ENCODE measurements at places on chromosomes 5 and 9.

- no peak for DNase-seq
Observed at GRCh38 chr5:74433255-74433895, 207.2 kb downstream of the ENC1 start.

DNA sequence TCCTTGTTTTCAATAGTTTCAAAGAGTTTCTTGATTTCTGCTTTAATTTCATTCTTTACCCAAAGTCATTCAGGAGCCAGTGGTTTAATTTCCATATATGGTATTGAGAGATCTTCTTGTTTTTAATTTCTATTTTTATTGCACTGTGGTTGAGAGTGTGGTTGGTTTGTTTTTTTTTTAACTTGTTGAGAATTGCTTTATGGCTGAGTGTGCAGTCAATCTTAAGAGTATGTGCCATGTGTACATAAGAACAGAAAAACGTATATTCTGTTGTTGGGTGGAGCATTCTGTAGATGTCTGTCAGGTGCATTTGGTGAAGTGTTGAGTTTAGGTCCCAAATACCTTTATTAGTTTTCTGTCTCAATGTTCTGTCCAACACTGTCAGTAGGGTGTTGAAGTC lies 26.7 kb upstream of the IPPK start:
- no peak for DNase-seq

DNA sequence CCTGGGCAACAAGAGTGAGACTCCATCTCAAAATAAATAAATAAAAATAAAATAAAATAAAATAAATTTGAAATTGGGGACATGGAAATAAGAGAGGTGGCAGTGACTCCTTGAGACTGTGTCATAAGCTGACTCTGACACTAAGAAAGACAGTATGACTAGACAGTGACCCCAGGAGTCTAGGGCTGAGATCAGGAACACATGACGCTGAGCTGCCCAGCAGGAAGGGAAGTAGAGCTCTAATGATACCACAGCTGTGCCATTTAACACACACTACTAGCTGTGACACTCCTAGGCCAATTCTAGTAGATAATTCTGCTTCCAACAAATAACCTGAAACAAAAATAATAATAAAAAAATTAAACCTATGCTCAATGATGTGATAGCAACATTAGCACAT lies 293.0 kb downstream of the SEC61B start:
- DNase-seq = no peak

DNA sequence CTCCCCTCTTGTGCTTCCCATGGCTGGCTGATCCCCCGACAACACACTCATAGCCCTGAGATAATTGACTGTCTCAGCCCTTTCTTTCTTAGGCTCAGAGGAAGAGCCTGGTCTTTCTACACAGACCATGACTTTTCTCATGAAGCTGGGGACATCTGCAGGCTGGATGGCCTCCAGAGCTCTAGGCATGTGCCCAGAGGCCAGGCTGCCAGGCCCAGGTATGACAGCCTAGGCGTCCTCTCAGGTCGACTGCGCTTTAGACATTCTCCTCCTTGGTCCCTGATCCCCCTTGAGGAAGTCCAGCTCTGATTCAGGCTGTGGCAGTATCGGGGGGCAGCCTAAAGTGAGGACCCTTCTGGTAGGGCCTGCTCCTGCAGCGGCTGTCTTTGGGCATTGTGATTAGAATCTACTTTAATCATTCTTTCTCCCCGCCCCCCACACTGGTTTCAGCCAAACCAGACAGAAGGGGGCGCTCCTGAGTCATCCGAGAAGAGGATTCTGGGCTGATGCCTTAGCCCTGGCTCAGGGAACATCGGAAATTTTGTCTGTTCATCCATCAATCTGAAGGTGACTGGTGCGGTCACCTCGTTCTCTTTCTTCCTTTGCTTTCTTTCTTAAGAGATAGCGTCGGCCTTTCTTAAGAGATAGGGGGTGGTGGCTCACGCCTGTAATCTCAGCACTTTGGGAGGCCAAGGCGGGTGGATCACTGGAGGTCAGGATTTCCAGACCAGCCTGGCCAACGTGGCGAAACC lies 66.5 kb upstream of the HSPA9 start:
- DNase-seq = peak; percentile 66

DNA sequence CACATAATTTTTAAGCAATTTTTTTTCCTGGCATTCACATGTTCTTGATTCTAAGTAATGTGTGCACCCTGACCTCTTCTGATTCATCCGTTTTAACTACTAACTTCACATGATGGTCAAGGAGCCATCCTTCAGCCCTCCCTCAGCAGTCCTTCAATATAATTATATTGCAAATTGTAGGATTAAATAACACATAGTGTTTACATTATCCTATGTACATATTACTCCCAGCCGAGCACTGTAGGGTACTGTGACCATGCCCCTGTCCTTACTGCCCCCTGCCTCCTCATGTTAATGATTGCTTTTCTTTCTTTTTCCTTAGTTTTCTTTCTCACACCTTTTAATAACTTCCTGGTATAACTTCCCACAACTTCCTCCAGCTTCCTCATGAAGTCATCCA lies 96.3 kb upstream of the FANCC start:
- no peak for DNase-seq

GRCh38 chr5:943201-943917 lies 50.7 kb downstream of the TRIP13 start:
- DNase-seq = no peak

DNA sequence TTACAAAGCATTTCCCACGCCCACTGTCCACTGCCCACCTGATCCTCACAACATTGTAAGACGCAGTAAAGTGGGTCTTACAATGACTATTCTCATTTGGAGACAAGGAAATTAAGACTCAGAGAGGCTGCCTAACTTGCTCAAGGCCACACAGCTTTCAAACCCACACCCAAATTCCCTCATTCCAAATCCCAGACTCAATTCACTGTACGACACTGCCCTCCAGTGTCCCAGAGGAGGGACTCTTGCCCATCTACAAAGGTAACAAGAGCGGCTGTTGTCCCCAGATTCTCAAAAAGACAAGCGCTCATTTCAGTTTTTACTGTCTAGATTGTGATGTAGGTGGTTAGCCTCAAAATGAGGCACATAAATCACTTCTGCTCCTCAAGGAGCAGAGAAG lies 184.6 kb downstream of the ACTL7B start:
- DNase-seq = no peak

GRCh38 chr5:175124251-175124813 lies 319.6 kb downstream of the DRD1 start:
- no peak for DNase-seq

- no peak for DNase-seq
Observed at GRCh38 chr5:76367623-76368371, 35.3 kb upstream of the IQGAP2 start.

DNA sequence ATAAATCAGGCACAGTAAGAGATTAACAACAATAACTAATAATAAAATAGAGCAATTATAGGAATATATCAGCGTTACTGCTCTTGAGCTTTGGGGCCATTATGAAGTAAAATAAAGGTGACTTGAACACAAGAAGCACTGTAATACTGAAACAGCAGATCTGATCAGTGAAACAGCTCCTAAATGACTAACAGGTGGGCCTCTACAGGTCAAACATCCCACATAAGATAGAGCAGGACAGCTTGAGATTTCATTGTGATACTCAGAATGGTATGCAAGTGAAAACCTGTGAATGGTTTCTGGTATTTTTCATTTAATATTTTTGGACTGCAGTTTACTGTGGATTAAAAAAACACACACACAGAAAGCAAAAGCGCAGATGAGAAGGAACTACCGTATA lies 24.0 kb upstream of the MAP3K1 start:
- DNase-seq = no peak

DNA sequence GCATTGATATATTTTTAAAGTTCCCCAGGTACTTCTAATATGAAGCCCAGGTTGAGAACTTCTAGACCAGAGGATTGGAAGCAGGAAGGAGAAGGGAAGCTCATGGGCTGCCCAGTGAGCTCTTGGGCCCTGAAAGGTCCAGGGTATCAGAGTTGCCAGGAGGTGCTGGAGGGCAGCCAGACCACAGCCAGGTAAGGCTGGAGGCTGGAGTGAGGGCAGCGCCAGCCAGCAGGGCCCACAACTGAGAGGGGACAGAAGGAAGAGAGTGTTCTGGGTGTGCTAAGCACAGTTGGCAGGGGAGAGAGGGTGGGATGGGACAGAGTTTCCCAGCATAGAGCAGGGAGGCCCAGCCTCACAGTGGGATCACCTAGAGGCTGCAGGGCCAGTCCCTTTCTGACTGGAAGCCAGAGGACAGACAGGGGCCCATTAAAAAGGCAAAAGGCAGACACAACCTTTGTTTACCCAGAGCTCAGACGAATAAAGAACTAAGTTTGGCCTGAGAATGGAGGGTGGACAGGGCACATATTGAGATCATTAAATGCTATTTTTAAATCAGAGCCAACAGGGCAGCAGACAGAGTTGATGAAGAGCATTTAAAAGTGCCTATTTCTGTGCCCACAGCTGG lies 94.9 kb downstream of the PDE8B start:
- no peak for DNase-seq

DNA sequence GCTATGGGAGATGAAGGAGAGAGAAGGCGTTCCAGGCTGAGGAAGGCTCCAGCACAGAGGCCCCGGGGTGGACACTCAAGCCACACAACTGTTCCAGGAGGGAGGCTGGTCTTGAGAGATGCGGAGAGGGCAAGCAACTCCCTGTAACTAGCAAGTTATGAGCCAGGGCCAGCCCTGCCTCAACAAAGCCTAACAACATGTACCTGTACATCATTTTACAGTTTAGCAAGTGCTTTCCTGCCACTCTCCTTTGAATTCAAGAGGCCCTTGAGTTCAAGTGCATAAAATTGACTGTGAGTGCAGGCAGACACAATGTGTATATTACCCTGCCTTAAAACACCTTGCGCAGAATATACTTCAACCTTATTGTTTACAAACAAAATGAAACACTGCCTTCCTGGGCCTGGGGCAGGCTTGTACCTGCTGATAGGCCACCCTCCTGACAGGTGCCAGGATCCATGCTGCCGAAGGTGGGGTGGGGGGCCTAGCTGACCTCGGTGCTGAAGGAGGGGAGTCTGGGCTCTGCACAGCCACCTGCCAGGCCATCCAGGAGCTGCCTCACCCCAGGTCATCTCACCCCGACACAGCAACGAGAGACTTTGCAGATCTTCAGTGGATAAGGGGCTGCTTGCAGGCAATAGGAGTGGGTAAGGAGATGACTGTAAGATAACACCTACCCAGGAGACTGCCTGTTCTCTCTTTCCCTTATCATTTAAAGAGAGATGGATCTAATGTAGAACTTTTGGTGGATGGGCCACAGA lies 80.0 kb downstream of the PPARGC1B start:
- DNase-seq = no peak

GRCh38 chr5:56172241-56172640 lies 60.9 kb downstream of the ANKRD55 start:
- DNase-seq = no peak

- DNase-seq = no peak
Observed at GRCh38 chr9:134833294-134833880, 47.2 kb upstream of the FCN2 start.

- no peak for DNase-seq
Observed at GRCh38 chr9:114065304-114065703, 12.8 kb downstream of the AMBP start.

GRCh38 chr5:79689541-79690466 lies at the start of gene CMYA5:
TSS of gene CMYA5 (plus strand) at chr5:79689836. CDS start at chr5:79689908, 72 bp downstream.
- no peak for DNase-seq

GRCh38 chr5:39495227-39495626 lies 70.4 kb upstream of the DAB2 start:
- DNase-seq = no peak

GRCh38 chr5:10246761-10247160 lies 2.9 kb downstream of the ATPSCKMT start:
- no peak for DNase-seq

DNA sequence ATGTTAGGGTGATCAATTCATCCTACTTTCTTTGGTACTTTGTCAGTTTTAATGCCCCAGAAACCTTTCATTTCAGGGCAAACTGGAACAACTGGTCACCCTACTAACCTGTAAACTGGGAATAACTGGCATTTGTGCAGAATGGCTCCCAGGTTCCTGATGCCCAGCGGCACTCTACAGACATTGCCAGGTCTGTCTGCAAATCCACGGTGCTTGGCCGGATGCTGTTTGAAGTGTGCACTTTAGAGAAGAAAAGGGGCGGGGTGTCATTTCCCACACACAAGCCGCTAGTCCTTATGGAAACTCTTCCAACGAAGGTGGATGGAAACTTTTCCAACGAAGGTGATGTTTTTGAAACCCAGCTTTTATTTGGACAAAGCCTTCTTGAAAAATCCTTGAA lies 49.9 kb upstream of the OTULINL start:
- no peak for DNase-seq

- DNase-seq = no peak
Observed at GRCh38 chr5:329121-329735, 7.7 kb downstream of the AHRR start.

- no peak for DNase-seq
Observed at GRCh38 chr5:83527221-83527620, 55.7 kb downstream of the VCAN start.

GRCh38 chr9:32573821-32574220 lies 862 bp upstream of the NDUFB6 start:
- no peak for DNase-seq

- DNase-seq = no peak
Observed at GRCh38 chr5:17203329-17204132, 13.9 kb upstream of the BASP1 start.

DNA sequence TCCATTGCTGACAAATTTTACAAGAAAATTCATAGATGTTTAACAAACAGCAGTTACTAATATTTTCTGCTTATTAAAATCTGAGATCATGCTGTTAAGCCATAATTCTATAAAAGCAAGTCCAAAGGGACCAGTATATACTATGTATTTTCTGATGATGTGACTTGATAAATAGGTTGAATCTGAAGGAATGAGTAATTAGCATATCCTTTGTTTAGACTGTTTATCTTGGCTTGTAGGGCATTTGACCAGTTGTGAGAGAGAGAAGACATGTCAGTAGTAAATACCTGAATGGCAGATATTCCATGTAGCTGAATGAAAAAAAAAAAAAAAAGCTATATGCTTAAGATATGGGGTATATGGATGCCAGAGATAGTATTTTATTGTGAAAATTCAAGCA lies 14.6 kb downstream of the CPEB4 start:
- DNase-seq = no peak

- peak; percentile 20 for DNase-seq
Observed at GRCh38 chr5:143355710-143356109, 47.8 kb downstream of the NR3C1 start.

- no peak for DNase-seq
Observed at GRCh38 chr5:9499498-9499876, 46.4 kb downstream of the SEMA5A start.

- no peak for DNase-seq
Observed at GRCh38 chr9:18861609-18862544, 171.1 kb downstream of the SAXO1 start.

DNA sequence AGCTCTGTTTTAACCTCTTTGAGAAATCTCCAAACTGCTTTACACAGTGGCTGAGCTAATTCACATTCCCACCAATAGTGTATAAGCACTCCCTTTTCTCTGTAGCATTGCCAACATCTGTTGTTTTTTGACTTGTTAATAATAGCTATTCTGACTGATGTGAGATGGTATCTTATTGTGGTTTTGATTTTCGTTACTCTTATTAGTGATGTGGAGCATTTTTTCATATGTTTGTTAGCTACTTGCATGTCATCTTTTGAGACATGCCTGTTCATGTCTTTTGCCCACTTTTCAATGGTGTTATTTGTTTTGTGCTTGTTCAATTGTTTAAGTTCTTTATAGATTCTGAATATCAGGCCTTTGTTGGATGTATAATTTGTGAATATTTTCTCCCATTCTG lies 225.2 kb upstream of the TRPC7 start:
- DNase-seq = no peak

GRCh38 chr5:148794729-148795561 lies 31.5 kb upstream of the ADRB2 start:
- DNase-seq = no peak

- DNase-seq = no peak
Observed at GRCh38 chr9:31325778-31326177, 1058.7 kb upstream of the ACO1 start.

Measured in anterior cingulate cortex (tissue), 58 donors.